Activated naive CD8-positive, alpha-beta T cell treated with anti-CD3 and anti-CD28 coated beads for 36 hours (primary cell): ENCODE measurements at places on chromosomes 6 and 20.

GRCh38 chr6:118746145-118746824 lies 94.9 kb upstream of the CEP85L start:
- no peak overlapping the region for H3K4me3 ChIP-seq
- H3K4me1 ChIP-seq: peaks cover 33% of the 10 kb centered on the region
- H3K27ac ChIP-seq: no peak overlapping the region
- no peaks in the 10 kb centered on the region for H3K27me3 ChIP-seq
- peaks cover 3% of the 10 kb centered on the region for H3K36me3 ChIP-seq

- H3K4me3 ChIP-seq: no peak overlapping the region
- H3K27ac ChIP-seq: no peak overlapping the region
- DNase-seq: no peak
- H3K4me1 ChIP-seq: no peaks in the 10 kb centered on the region
These were observed 459.4 kb upstream of the ID4 start for GRCh38 chr6:19377722-19378121.

GRCh38 chr20:41339957-41340326 lies 679 bp upstream of the LPIN3 start:
- peaks cover 7% of the 10 kb centered on the region for H3K4me1 ChIP-seq
- no peak overlapping the region for H3K27ac ChIP-seq
- H3K36me3 ChIP-seq: no peaks in the 10 kb centered on the region
- H3K4me3 ChIP-seq: peak overlapping the region; percentile 71

DNA sequence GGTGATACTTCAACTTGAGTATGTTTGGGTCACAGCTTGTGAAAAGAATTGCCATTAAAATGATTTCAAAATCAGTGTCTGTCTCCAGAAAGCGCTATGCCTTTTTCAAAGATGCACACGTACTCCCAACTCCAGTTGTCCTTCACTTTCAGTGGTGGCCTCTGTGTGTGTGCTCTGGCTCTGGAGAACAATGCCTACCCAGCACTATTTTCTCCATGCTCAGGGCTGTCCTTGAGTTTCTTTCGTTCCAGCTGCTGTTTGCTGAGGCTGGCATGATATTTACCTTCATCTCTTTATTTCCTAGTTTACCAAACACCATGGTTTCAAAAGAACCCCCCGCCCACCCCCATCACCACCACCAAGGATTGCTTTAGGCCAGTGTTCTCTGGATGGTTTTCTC lies 136.8 kb downstream of the QRSL1 start:
- no peak for DNase-seq
- H3K36me3 ChIP-seq: no peaks in the 10 kb centered on the region
- H3K4me3 ChIP-seq: no peak overlapping the region
- no peak overlapping the region for H3K27ac ChIP-seq
- H3K4me1 ChIP-seq: no peaks in the 10 kb centered on the region

GRCh38 chr20:50313522-50313820 lies 122.8 kb downstream of the CEBPB start:
- no peak for DNase-seq
- no peaks in the 10 kb centered on the region for H3K36me3 ChIP-seq
- no peak overlapping the region for H3K27ac ChIP-seq
- H3K4me3 ChIP-seq: no peak overlapping the region
- H3K27me3 ChIP-seq: peaks cover 21% of the 10 kb centered on the region
- H3K4me1 ChIP-seq: peaks cover under 1% of the 10 kb centered on the region

- H3K4me3 ChIP-seq: no peak overlapping the region
- H3K27ac ChIP-seq: no peak overlapping the region
- H3K27me3 ChIP-seq: no peaks in the 10 kb centered on the region
- peaks cover 11% of the 10 kb centered on the region for H3K4me1 ChIP-seq
- peaks cover 2% of the 10 kb centered on the region for H3K36me3 ChIP-seq
These were observed 183.3 kb downstream of the FOXC1 start for GRCh38 chr6:1792989-1793388.

- no peak overlapping the region for H3K27ac ChIP-seq
- no peak overlapping the region for H3K4me3 ChIP-seq
- no peaks in the 10 kb centered on the region for H3K27me3 ChIP-seq
- peaks cover 7% of the 10 kb centered on the region for H3K4me1 ChIP-seq
These were observed 9.8 kb downstream of the FAM210B start for GRCh38 chr20:56368351-56369134.

DNA sequence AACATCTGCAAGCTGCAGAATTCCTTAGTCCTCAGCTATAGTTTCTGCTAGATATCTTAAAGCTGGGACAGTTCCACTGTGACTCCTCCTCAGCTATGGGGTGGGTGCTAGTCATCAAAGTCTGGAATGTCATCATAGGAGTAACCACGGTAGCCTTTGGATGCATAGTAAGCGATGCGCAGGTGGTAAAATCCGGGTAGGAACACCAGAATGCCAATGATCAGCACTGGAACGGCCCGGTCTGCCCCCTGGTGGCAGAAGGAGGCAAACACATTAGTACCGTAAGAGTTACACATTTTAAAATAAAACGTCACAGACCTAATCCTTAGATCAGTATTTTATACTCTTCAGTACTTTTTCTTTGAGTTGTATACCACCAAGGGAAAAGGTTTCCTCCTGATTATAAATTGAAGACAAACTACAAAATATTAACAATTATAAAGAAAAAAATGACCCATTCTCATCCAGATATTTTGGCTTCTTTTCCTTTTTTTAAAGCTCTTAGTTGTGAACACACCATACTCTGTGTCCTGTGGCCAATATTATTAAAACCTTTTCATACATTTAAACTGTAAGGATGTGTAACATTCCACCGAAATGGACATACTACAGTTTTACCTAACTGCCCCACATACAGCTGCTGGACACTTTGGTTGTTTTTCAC lies 18.9 kb downstream of the PCNA start:
- no peak overlapping the region for H3K4me3 ChIP-seq
- H3K27ac ChIP-seq: no peak overlapping the region
- no peaks in the 10 kb centered on the region for H3K27me3 ChIP-seq
- peaks cover 6% of the 10 kb centered on the region for H3K4me1 ChIP-seq
- H3K36me3 ChIP-seq: peaks cover 35% of the 10 kb centered on the region

- H3K27me3 ChIP-seq: peaks cover 42% of the 10 kb centered on the region
- no peak overlapping the region for H3K27ac ChIP-seq
- H3K4me1 ChIP-seq: peaks cover 5% of the 10 kb centered on the region
- no peak overlapping the region for H3K4me3 ChIP-seq
- no peaks in the 10 kb centered on the region for H3K36me3 ChIP-seq
These were observed 139.9 kb upstream of the PRND start for GRCh38 chr20:4581838-4582237.

- no peak for DNase-seq
- peaks cover 5% of the 10 kb centered on the region for H3K4me1 ChIP-seq
- no peaks in the 10 kb centered on the region for H3K27me3 ChIP-seq
These were observed 305.8 kb downstream of the CD83 start for GRCh38 chr6:14423330-14423729.

DNA sequence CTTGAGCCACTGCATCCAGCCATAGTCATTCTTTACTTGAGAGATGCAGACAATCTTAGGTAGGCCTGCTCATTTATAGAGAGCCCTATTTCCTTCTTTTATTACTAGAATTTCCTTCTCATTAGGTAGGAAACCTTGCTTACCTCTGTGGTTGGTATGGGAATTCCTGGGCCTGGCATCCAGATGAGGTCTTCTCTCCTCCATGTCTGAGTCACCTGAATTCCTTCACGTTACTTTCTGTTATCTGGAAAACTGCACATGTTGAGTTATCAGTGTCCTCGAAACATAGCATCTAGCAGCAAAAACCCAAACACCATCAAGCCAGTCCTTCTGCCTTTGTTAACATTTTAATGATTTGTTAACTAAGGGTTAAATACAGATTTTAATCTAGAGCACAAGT lies 2.2 kb downstream of the ZNFX1 start:
- no peak for DNase-seq
- peak overlapping the region; percentile 100 for H3K4me3 ChIP-seq
- H3K4me1 ChIP-seq: peaks cover 70% of the 10 kb centered on the region
- peaks cover 78% of the 10 kb centered on the region for H3K36me3 ChIP-seq
- H3K27me3 ChIP-seq: peaks cover 22% of the 10 kb centered on the region

GRCh38 chr6:138521790-138522189 lies 22.5 kb upstream of the NHSL1 start:
- H3K4me3 ChIP-seq: no peak overlapping the region
- no peak for DNase-seq
- H3K36me3 ChIP-seq: peaks cover 2% of the 10 kb centered on the region
- peaks cover 7% of the 10 kb centered on the region for H3K4me1 ChIP-seq
- no peak overlapping the region for H3K27ac ChIP-seq

GRCh38 chr6:8481727-8482126 lies 46.4 kb upstream of the SLC35B3 start:
- no peaks in the 10 kb centered on the region for H3K36me3 ChIP-seq
- DNase-seq: no peak
- no peak overlapping the region for H3K4me3 ChIP-seq
- H3K27me3 ChIP-seq: peaks cover 6% of the 10 kb centered on the region
- no peaks in the 10 kb centered on the region for H3K4me1 ChIP-seq
- no peak overlapping the region for H3K27ac ChIP-seq

DNA sequence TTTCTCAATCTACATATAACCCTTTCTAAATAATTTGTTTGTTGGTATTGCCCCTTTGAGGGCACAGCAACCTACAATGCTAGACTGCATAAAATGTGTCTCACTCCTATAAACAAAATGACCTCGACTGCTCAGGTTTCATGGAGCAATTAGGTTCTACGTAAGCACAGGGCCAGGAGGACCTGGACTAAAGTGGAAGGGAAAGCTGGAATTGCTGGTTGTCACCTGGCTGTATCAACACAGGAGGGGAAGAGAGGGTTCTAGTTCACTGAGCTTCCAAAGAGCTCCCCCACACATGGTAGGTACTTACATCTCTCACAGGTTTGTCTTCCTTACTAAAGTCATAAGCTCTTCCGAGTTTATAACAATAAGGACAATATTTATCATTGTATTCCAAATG lies 51.0 kb downstream of the NCOA6 start:
- H3K27ac ChIP-seq: no peak overlapping the region
- H3K4me1 ChIP-seq: no peaks in the 10 kb centered on the region
- H3K27me3 ChIP-seq: no peaks in the 10 kb centered on the region
- no peak for DNase-seq

DNA sequence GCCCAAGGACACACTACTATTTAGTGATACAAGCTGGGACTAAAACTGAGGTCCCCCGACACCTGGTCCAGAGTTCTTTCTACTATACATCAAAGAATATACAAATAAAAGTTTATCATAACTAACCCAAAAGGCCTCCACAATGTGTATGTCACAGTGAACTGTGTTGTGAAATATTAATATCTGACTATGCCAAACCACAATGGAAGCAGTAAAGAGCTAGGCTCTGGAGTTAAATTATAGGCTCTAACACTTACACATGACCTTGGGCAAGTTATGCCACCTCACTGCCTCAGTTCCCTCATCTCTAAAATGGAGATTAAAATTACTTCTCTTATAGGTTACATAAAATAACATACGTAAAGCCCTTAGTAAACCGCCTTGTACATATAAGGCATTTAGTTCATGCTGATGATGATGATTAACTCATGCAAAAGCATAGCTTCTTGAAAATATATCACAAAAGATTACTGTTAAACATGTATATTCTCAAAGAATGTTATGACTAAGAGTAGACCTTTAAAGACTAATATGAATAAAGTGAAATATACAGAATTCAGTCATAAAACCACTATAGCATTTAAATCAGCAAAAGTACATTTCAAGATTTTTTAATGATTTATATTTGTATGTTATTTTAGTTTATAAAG lies 5.7 kb downstream of the SUPT3H start:
- peaks cover 19% of the 10 kb centered on the region for H3K36me3 ChIP-seq
- peaks cover 60% of the 10 kb centered on the region for H3K4me1 ChIP-seq
- no peaks in the 10 kb centered on the region for H3K27me3 ChIP-seq
- DNase-seq: no peak
- no peak overlapping the region for H3K4me3 ChIP-seq

- no peak overlapping the region for H3K4me3 ChIP-seq
- peaks cover 6% of the 10 kb centered on the region for H3K4me1 ChIP-seq
- no peaks in the 10 kb centered on the region for H3K27me3 ChIP-seq
- no peak overlapping the region for H3K27ac ChIP-seq
- no peak for DNase-seq
These were observed 200.1 kb downstream of the HIVEP2 start for GRCh38 chr6:142744836-142745235.

- no peak overlapping the region for H3K4me3 ChIP-seq
- DNase-seq: no peak
- no peaks in the 10 kb centered on the region for H3K4me1 ChIP-seq
- H3K36me3 ChIP-seq: no peaks in the 10 kb centered on the region
- H3K27me3 ChIP-seq: no peaks in the 10 kb centered on the region
These were observed 120.6 kb downstream of the MMUT start for GRCh38 chr6:49342410-49342809.

GRCh38 chr6:100664274-100665040 lies 199.7 kb upstream of the SIM1 start:
- H3K27me3 ChIP-seq: no peaks in the 10 kb centered on the region
- DNase-seq: no peak
- no peak overlapping the region for H3K27ac ChIP-seq
- peaks cover 11% of the 10 kb centered on the region for H3K36me3 ChIP-seq
- no peak overlapping the region for H3K4me3 ChIP-seq

GRCh38 chr20:1108437-1108920 lies 9.9 kb upstream of the PSMF1 start:
- no peaks in the 10 kb centered on the region for H3K27me3 ChIP-seq
- no peaks in the 10 kb centered on the region for H3K36me3 ChIP-seq
- peak; percentile 45 for DNase-seq
- H3K27ac ChIP-seq: no peak overlapping the region
- no peak overlapping the region for H3K4me3 ChIP-seq
- peaks cover 4% of the 10 kb centered on the region for H3K4me1 ChIP-seq

DNA sequence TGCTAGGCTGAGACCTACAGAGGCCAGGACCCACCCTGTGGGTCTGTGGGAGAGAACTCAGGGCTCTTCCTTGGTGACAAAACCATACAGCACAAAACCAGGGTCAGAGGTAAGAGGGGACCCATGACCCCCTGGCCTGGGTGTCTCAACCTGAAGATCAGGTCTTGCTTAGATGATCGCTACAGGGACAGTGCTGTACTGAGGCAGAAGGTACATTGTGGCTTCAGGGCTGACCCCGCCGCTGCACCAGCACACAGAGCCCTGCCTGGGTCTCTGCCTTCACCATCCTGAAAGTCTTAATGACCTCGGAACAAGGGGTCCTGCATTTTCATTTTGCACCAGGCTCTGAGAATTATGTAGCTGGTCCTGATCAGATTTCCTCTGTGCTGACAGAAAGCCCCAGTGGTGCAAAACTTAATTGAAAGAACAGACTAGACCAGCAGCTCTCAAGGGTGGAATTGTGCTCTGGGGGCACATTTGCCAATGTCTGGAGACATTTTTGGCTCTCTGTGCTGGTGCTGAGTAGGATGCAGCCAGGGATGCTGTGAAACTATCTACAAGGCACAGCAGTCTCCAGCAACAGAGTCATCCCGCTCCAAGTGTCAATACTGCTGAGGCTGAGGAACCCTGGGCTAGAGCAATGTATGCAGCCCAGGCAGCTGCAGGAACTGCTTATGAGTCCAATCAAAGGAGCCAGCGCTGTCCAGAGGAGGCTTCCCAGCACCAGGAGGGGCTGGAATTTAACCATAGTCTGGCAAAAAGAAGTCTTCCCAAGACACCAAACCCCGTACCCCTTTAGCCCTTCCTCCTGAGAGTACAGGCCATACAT lies 254.9 kb downstream of the ERMARD start:
- peaks cover 11% of the 10 kb centered on the region for H3K4me1 ChIP-seq
- H3K4me3 ChIP-seq: no peak overlapping the region
- no peaks in the 10 kb centered on the region for H3K27me3 ChIP-seq

- H3K36me3 ChIP-seq: no peaks in the 10 kb centered on the region
- peak overlapping the region; percentile 68 for H3K4me3 ChIP-seq
- peak overlapping the region; percentile 81 for H3K27ac ChIP-seq
- peaks cover 4% of the 10 kb centered on the region for H3K27me3 ChIP-seq
These were observed 117.2 kb upstream of the ESR1 start for GRCh38 chr6:151690303-151690702.
